ENCODE measurements at places on chromosomes 7 and 10.

DNA sequence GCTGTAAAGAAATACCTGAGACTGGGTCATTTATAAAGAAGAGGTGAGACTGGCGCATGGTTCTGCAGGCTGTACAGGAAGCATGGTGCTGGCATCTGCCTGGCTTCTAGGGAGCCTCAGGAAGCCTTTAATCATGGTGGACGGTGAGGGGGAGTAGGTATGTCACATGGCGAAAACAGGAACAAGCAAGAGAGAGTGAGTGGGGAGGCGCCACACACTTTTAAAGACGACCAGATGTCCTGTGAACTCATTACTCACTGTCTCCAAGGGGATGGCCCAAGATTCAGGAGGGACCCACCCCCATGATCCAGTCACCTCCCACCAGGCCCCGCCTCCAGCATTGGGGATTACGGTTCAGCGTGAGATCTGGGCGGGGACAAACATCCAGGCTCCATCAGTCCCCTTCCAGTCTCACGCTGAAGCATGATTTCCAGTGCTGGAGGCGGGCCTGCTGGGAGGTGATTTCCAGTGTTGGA is 3.2 kb downstream of the ZNF316 start:
- peak; percentile 49 for DNase-seq

DNA sequence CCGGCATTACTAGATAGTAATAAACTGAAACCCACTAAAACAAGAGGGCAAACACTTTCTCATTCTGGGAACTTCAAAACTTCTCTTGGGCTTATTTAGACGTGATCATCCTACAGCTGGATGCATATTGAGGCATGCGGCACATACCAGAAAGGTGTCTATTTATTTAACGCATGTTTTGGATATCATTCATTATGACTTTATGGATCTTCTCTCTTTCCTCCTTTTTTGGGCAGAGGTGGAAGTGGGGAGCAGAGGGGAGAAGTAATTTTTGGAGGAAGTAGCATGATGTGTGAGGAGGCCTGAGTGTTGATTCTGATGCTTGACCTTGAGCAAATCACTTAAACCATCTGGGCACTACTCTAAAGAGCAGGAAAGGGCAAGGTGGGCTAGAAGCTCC is 270.6 kb downstream of the TRIL start:
- DNase-seq, result no peak

DNA sequence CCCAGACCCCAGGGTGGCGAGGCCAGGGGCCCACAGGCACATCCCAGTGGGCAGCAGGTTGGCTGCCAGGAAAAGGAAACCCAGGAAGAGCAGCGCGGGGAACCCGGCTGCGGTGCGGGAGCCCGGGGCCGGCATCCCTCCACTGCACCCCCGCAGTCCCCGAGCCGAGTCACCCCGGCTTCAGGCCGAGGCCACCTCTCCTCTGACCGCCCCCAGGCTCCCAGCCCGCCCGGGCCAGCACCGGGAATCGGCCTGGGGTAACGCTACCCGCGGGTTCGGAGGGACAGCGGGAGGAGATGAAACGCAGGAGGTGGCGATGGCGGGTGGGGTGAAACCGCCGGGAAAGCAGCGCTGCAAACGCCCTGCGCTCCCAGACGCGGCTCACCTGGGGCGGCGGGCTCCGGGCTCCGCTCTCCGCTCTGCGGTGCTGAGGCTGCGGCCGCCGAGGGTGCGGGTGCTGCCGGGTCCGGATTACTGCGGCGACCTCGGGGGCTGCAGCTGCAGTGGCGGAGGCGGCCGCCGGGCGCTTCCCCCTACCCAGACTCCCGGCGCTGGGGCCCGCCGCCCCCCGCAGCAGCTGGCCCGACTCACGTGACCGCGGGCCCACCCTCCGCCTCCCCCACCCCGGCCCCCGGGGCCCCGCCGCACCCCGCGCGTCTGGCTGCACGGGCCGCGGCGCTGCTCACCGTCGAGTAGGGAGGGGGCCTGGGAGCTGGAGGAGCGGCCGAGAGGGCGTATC is at the start of gene SCRN1:
TSS of gene SCRN1 (minus strand) at position 545 of the 739 bp plus-strand sequence. CDS start 20,734 bp downstream, outside the sequence.
- DNase-seq, result peak; percentile 69

DNA sequence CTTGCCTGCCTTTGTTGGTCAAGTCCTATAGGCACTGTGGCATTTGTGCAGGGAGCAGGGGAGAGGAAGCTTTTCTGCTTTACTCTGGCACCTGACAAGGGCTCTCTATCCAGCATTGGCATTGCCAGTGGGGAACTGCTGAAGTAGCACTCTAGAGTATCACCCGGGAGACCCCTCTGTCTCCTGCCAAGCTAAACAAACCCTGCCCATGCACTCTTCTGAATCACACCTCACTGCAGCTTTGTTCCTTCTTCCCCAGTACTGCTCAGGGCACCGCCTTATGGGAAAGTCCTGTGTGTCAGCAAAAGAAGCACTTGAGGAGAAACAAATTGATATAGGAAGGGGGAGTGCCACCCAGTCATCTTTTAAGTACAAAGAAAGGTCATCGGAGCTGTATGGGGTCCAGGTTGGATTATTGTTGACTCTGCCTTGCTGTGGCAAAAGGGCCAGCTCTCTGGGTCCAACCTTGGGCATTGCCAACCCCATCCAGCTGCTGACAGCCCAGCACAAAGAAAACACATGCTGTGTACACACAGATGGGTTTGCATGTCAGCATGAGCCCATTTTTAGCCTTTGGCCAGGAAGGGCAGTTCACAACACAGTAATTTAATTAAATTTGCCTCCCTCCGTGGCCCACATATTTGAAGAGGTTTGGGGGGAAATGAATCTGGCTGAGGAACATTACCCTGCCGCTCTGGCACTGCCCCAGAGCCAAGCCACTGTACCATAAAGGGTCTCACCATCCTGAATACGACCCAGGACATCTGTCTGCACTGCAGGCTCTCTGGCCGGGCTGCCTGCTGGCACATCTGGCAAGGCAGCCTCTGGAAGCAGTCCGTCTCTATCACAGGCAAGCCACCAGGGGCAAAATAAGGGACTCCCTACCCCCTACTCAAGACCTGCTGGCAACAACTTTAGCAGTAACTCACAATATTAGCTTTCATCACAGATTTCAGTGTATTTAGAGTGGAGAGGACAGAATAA is 13.1 kb downstream of the LRRC4 start:
- no peak for DNase-seq

DNA sequence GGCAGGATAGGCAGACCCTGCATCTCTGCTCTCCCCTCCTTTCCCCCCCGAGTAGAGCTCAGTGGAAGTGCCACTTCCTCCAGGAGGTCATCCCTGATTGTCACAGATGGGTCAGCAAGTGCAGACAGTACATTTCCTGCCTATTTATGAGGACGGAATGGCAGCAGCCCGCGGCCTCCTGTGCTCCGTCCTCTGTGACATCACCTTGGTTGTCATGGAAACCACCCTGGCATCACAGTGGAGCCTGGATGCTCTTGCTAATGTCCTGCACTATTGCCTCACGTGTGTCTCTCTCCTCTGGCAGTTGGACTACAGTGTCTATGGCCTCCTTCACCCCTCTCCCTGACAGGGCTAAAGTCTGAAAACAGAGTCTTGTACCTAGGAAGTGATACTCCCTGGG is 148.6 kb downstream of the SH3PXD2A start:
- no peak for DNase-seq

- peak; percentile 57 for DNase-seq
These were observed 577 bp downstream of the DNAJB9 start for GRCh38 chr7:108570146-108570755.

- no peak for DNase-seq
These were observed 123.4 kb downstream of the MYO3A start for GRCh38 chr10:26057466-26057865.

DNA sequence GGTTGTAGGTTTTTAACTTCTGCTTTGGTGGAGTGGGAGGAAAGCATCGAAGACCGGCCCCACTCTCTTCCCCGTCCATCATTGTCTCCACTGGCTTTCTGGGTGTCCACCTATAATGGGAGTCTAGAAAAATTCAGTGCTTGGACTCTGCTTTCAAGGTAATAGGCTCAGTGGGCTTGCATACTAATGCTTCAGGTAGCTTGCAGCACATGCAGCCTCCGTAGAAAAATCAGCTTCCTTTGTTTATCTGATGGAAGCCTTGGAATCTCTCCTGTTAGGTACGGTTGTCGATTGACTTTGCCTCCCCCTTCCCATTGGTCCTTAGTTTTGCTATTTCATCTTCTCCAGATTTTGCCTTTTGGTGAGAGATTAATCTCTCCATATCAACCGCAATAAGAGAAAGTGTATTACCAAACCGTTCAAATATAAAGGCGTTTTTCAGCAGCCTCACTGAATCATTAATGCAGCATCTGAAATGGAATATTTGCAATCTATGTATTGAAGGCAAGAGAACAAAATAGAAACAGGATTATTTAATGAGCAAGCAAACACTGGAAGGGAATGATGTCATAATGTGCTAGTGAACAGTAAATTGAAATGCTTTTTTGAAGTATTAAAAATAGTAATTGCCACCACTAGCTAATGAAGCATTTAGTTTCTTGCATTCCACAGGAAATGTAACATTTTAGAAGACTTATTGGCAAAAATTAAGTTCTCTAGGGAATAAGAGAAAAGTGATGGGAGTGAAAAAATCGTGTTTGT is 944 bp downstream of the AVL9 start:
- no peak for DNase-seq

GRCh38 chr7:138208142-138208570 is 131.9 kb downstream of the AKR1D1 start:
- no peak for DNase-seq

DNA sequence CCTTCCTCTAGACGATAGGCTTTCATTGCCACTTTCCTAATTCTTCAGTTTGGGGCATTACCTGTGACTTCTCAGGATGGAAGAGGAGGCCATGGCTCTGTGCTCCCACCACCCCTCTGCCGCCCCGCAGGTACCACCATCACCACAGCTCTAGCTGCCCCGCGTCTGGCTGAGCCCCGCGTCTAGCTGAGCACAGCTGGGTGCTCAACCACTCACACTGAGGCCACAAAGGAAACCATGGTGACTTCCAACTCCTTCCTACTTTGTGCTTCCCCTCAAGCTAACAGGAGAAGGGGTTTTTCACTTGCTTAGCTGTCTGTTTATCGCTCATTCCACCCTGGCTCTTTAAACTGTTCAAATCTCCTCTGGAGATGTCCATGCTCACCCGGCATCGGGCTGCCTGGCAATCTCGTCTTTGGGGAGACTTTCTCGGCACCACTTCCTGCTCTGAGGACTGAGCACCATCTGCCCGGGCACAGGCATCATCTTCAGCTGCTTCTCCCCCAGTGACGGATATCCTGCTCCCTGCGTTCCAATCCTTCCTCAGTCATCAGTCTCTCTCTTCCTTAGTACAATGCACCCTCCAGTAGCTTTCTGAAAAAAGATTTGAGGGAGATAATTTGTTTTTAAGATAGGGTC is 59.4 kb downstream of the MAD1L1 start:
- DNase-seq, result no peak

- no peak for DNase-seq
These were observed 384.1 kb downstream of the GATA3 start for GRCh38 chr10:8438603-8439002.

- peak; percentile 60 for DNase-seq
These were observed 8.4 kb upstream of the INMT start for GRCh38 chr7:30743371-30744074.

DNA sequence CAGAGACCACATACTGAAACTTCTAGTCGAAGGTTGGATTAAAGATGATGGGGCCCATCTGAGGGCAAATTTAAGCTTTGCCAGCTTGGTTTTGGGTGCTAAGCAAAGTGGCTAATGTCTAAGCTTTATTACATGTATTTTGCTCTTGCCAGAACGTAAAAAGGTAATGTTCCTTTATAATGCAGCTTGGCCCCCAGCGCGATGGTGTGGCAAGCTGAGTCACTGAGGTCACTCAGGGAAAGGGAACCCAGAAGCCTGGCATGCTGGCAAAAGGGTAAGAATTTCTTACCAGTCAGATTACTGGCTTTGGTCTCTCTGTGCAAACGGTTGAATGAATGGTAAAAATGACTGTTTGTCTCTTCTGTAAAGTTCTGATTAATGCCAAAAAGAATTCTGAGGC is 158.3 kb upstream of the KCND2 start:
- no peak for DNase-seq

GRCh38 chr7:101200862-101201599 is at the start of gene MOGAT3:
TSS of gene MOGAT3 (minus strand) at chr7:101201036. CDS start at chr7:101200854, 182 bp downstream.
- no peak for DNase-seq

GRCh38 chr7:95324431-95324830 is at the start of gene PON1:
TSS of gene PON1 (minus strand) at chr7:95324532. CDS start at chr7:95324475, 57 bp downstream.
- DNase-seq, result no peak

DNA sequence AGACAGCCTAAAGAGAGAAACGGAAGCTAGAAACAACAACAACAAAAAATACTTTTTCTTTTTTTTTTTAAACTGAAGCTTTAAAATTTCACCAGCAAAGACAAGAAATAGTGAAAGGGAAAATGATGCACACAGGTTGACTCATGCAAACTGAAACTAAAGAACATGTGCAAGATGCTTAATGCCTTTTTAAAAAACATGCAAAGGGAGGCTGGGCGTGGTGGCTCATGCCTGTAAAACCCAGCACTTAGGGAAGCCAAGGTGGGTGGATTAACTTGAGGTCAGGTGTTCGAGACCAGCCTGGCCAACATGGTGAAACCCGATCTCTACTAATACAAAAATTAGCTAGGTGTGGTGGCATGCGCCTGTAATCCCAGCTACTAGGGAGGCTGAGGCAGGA is 15.1 kb upstream of the CUBN start:
- no peak for DNase-seq

Measured in femur (tissue), 1 donor.